ENCODE measurements at places on chromosomes 4 and X.

DNA sequence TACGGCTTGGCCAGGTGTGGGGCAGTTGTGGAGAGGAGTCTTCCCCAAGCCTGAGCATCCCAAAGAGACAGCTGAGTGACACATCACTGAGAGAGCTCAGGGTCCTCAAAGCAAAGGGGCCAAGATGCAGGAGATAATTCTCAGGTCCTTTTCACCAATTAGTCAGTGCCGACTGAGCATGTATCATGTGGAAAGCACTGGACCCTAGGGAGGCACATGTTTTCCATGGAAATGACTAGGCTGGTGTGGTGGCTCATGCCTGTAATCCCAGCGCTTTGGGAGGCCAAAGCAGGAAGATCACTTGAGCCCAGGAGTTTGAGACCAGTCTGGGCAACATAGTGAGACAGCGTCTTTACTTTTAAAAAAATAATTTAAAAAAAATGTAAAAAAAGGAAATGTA is 67.3 kb upstream of the PRPS1 start:
- no peak for DNase-seq

- DNase-seq: no peak
Measured at GRCh38 chr4:122836941-122837340, 10.3 kb downstream of the FGF2 start.

- no peak for DNase-seq
Measured at GRCh38 chr4:82594456-82594855, 32.7 kb upstream of the TMEM150C start.

GRCh38 chr4:10781805-10782204 is 97.2 kb upstream of the CLNK start:
- DNase-seq: no peak

DNA sequence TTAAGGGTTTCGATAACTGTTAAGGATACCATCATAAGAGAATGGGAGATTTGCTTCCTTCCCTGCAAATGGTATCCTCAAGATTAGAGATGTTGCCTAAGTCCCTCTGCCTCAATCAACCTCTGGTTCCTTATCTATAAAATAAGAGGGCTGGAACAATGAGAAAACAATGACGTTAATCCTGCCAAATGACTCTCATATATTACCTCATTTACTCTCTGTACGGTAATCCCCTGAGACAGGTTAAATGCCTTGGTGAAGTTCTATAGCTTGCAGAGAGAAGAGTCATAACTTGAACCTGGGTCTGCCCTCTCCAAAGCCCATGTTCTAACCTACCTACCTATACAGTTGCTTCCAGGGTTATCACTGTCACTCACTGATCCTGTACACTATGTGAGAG is 100.2 kb upstream of the OTUD4 start:
- no peak for DNase-seq

DNA sequence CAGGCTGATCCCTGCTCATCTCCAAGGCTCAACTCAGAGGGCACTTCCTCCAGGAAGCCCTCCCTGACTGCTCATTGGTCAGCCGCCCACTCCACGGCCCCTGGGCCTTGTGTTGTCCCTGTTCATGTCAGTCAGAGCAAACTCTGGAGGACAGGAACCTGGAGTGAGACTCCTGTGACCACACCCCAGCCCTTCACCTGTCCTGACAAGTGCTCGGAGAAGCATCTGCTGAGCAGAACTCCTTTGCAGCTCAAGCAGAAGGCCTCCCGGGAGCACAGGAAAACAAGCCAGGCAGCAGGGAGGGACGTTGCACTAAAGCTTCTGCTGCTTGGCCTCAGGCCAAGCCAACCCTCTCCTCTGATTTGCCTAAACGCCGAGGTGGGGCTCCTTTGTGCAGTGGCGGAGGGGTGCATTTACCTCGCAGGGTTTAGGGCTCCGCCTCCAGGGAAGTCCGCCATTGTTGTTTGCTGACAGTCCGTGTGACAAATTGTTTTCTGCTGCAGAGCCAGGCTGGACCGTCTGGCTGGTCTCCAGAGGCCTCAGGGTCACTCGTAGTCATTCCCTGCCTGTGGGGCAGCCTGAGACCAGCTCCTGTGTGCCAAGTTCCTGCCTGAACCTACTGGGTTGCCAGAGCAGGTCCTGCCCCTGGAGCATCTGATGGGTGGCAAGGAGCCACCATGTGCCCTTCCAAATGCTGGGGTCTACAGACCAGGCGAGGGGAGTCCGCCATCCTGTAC is 61.8 kb downstream of the C4orf50 start:
- peak; percentile 69 for DNase-seq

DNA sequence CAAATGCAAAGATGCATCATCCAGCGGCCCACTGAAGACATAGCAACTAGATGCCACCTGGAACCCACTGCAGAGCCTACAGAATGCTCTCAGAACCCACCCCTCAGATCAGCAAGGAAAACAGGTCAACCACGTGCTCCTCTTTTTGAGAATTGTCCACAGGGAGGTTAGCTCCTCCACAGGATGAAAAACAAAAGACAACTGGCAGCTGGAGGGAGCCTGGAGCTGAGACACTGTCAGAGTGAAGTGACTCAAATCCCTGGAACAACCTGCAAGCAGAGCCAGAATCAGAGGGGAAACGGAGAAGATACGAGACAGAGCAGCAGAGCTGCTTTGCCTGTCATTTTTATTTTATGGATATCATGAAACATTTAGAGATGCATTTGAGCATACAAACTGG is 277.6 kb downstream of the GASK1B start:
- DNase-seq: no peak

DNA sequence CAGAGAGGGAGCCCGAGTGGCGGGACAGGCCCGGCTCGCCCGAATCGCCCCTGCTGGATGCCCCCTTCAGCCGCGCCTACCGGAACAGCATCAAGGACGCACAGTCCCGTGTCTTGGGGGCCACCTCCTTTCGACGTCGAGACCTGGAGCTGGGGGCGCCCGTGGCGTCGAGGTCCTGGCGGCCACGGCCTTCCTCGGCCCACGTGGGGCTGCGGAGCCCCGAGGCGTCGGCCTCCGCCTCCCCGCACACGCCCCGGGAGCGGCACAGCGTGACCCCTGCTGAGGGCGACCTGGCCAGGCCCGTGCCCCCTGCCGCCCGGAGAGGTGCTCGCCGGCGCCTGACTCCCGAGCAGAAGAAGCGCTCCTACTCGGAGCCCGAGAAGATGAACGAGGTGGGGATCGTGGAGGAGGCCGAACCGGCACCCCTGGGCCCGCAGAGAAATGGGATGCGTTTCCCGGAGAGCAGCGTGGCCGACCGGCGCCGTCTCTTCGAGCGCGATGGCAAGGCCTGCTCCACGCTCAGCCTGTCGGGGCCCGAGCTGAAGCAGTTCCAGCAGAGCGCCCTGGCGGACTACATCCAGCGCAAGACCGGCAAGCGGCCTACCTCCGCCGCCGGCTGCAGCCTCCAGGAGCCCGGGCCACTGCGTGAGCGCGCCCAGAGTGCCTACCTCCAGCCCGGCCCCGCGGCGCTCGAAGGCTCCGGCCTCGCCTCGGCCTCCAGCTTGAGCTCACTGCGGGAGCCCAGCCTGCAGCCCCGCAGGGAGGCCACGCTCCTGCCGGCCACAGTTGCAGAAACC is 156.9 kb downstream of the SOWAHB start:
- DNase-seq: peak; percentile 58

DNA sequence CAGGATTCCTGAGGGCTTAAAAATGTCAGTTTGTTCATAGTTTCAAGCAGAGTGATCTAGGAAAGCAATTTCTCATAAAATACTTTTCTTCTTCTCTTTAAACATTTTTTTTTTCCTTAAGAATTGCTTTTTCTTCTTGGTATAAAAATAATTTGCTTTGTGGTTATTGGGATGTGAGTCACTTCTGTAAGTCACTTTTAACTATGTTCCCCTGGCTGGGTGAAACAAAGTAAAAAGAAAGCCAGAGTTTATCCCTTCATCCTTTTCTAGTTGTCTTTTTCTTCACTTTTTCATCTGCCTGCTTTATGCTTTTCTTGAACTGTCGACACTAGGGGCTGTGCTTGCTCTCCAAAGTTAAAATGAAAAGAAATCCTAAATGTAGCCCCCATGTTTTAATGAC is 33.5 kb downstream of the ARSJ start:
- DNase-seq: no peak

All from H7 (cell line).